ENCODE measurements at places on chromosomes 1 and 21. TPM values are rescaled to one million over a fixed set of nuclear protein-coding genes. Genes with fewer than 3 reads are reported as not detected.
A peak's percentile ranks its signal among the peaks of the same experiment; 100 is the strongest.

The KRTAP12-2 gene
- total RNA-seq: not detected

DNA sequence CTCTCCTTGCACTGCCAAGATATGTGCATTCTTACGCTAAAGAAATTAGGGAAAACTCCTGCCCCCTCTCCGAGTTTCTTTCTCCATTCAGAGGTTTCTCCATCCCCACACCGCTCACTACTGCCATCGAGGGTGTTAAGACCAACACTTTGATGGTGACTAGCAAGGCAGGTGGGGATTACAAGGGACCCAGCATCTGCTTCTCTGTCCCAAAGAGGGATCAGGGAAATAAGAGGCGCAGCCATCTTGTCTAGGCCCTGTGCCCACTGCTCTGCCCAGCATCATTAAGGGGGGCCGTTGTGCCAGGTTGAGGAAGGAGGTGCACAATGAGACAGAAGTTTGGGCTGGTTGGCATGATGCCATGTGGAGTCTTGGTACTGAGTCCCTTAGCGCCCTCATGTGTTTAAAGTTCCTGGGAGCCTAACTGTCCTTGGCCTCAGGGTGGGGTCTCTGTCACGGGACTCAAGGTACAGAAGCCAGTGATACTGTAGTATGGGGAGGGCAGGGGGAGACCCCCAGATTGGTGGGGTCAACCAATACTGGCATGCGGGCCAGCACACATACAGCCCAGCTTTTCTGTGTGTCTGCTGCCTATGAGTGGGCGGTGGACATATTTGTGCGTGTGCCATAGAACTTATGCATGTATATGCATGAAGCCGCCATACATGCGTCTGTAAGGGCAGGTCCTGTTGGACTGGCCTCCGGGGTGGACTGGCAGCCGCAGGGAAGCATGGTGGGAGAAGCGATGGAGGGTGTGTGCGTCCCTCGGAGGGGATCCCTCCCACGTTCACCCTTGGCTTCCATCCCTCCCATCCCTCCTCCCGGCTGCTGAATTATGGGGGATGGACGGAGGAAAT is 5.5 kb downstream of the EFNA3 start:
- peaks cover 11% of the 10 kb centered on the region for H3K4me1 ChIP-seq
- H3K27ac ChIP-seq: no peak overlapping the region
- H3K36me3 ChIP-seq: no peaks in the 10 kb centered on the region
- DNase-seq: no peak
- H3K4me3 ChIP-seq: peak overlapping the region; percentile 14
- H3K27me3 ChIP-seq: peaks cover 51% of the 10 kb centered on the region

- H3K27ac ChIP-seq: no peak overlapping the region
- peaks cover 6% of the 10 kb centered on the region for H3K4me1 ChIP-seq
- H3K4me3 ChIP-seq: no peak overlapping the region
- no peaks in the 10 kb centered on the region for H3K27me3 ChIP-seq
Measured at GRCh38 chr1:224739303-224739996, 123.3 kb downstream of the CNIH3 start.

DNA sequence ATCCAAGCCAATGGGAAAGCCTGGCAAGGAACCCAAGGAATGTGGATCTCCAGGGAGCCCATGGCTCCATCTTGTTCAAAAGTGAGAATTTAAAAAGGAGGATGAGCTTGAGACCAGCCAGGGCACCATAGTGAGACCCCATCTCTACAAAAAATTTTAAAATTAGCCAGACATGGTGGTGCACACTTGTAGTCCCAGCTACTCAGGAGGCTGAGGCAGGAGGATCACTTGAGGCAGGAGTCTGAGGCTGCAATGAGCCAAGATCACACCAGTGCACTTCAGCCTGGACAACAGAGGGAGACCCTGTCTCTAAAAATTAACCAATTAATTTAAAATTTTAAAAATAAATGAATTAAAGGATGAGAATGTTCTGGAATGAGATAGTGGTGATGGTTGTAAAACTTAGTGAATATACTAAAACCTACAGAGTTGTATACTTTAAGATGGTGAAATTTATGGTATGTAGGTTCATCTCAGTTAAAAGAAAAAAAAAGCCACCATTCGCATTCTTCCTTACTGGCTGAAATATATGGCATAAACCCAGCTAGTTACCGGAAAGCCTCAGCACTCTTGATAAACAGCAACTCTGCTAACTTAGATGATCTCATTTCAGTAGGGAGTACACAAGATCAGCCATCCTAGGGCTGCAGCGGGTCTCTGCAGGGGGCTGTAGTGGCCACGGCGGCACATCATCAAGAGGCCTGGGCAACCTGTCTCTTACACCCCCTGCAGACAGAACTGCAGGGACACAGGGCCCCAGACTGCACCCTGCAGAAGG is 48.3 kb upstream of the H6PD start:
- peaks cover 14% of the 10 kb centered on the region for H3K4me1 ChIP-seq
- H3K36me3 ChIP-seq: peaks cover 4% of the 10 kb centered on the region
- DNase-seq: peak; percentile 87
- H3K27ac ChIP-seq: peak overlapping the region; percentile 88
- H3K27me3 ChIP-seq: no peaks in the 10 kb centered on the region

DNA sequence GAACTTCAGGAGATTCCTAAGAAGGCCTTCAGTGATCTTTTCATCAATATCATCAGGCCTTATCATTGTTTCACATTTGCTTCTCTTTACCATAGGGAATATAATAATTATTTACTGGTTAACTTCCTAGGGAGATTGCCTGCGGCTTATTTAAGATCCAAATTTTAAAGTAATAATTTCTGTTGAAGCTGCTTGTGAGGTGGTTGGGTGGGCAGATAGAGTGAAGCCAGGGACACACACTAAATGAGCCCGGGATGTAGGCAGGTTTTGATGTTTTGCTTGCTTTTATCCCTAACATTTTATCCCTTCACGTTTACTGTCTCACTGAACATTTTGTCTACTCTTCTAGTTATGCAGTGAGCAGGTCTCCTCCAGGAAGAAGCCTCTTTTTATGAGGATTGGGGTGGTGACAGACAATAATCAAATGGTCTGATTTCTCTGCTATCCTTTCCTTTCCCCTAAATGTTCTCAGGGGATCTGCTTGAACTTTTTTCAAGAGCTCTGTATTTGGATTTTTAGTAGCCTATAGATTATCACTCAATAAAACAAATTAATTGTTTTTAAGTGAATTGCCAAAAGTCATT is 164.7 kb downstream of the RUNX1 start:
- H3K4me1 ChIP-seq: peaks cover 2% of the 10 kb centered on the region
- H3K27ac ChIP-seq: peak overlapping the region; percentile 100
- no peaks in the 10 kb centered on the region for H3K27me3 ChIP-seq
- no peak for DNase-seq
- peaks cover 11% of the 10 kb centered on the region for H3K36me3 ChIP-seq

DNA sequence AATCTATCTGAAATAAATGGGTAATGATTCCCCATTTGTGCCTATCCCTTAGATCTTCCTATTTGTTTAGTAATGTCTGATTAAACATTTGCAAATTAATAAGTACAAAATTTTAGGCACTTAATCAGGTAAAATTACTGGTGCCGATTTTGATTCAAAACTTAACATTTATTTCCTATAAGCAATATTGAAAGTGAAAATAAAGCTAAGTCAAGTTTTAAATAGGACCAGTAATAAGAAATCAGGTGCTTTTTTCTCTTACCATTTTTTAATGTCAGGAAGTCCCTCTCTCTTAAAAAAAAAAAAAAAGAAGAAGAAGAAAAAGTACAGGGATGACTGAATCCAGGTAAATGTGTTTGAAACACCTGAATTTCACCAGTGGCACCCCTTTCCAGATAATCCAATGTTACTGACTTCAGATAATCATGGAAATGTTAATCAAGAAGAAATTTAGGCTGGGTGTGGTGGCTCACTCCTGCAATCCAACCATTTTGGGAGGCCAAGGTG is 836 bp upstream of the GBP4 start:
- H3K4me3 ChIP-seq: no peak overlapping the region
- no peak overlapping the region for H3K27ac ChIP-seq
- no peaks in the 10 kb centered on the region for H3K36me3 ChIP-seq
- no peaks in the 10 kb centered on the region for H3K4me1 ChIP-seq
- H3K27me3 ChIP-seq: peaks cover 3% of the 10 kb centered on the region

- DNase-seq: no peak
- H3K27me3 ChIP-seq: no peaks in the 10 kb centered on the region
- peaks cover 6% of the 10 kb centered on the region for H3K4me1 ChIP-seq
- no peaks in the 10 kb centered on the region for H3K36me3 ChIP-seq
- no peak overlapping the region for H3K27ac ChIP-seq
- H3K4me3 ChIP-seq: no peak overlapping the region
Measured at GRCh38 chr1:56436296-56436695, 143.1 kb downstream of the PLPP3 start.

- H3K36me3 ChIP-seq: no peaks in the 10 kb centered on the region
- H3K4me3 ChIP-seq: no peak overlapping the region
- H3K27me3 ChIP-seq: no peaks in the 10 kb centered on the region
- peak; percentile 41 for DNase-seq
- H3K4me1 ChIP-seq: peaks cover 26% of the 10 kb centered on the region
- no peak overlapping the region for H3K27ac ChIP-seq
Measured at GRCh38 chr1:8674912-8675311, 142.5 kb downstream of the RERE start.

The CELA2B gene
- not detected for total RNA-seq

Data from IMR-90 (cell line).